ENCODE measurements at places on chromosomes 4 and X. TPM values are rescaled to one million over a fixed set of nuclear protein-coding genes. Genes with fewer than 3 reads are reported as not detected.

- DNase-seq = no peak
- H3K27ac ChIP-seq = no peak overlapping the region
- H3K27me3 ChIP-seq = no peaks in the 10 kb centered on the region
- no peak overlapping the region for H3K4me3 ChIP-seq
- H3K36me3 ChIP-seq = no peaks in the 10 kb centered on the region
- peaks cover 36% of the 10 kb centered on the region for H3K4me1 ChIP-seq
Measured at GRCh38 chrX:107707866-107708265, 67.7 kb downstream of the TSC22D3 start.

DNA sequence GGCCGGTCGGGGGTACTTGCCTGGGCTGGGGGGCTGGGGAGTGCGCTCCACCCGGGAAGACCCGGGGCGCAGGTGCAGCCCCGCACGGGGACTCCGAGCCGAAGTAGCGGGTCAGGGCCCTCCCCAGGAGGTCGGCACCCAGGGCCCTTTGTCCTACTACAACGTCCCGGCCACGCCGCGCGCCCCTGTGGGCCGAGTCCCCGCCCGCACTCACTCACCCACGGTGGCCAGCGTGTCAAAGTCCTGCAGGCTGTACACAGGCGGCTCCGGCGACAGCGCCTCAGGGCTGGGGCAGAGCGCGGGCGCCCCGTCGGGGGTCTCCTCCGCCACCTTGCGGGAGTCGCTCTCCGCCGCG, 602 bp downstream of the PRKX start:
- H3K36me3 ChIP-seq = no peaks in the 10 kb centered on the region
- peaks cover 30% of the 10 kb centered on the region for H3K4me1 ChIP-seq
- H3K27me3 ChIP-seq = no peaks in the 10 kb centered on the region
- peak overlapping the region; percentile 76 for H3K4me3 ChIP-seq
- H3K27ac ChIP-seq = peak overlapping the region; percentile 34

- no peak for DNase-seq
- H3K4me1 ChIP-seq = peaks cover 15% of the 10 kb centered on the region
- H3K27ac ChIP-seq = peak overlapping the region; percentile 90
Measured at GRCh38 chr4:94208266-94208665, 601 bp downstream of the SMARCAD1 start.

GRCh38 chrX:107725761-107726555, 49.6 kb downstream of the TSC22D3 start:
- H3K27me3 ChIP-seq = no peaks in the 10 kb centered on the region
- no peaks in the 10 kb centered on the region for H3K4me1 ChIP-seq
- H3K27ac ChIP-seq = no peak overlapping the region
- DNase-seq = no peak
- no peak overlapping the region for H3K4me3 ChIP-seq

Gene AADAT
- total RNA-seq = not detected

DNA sequence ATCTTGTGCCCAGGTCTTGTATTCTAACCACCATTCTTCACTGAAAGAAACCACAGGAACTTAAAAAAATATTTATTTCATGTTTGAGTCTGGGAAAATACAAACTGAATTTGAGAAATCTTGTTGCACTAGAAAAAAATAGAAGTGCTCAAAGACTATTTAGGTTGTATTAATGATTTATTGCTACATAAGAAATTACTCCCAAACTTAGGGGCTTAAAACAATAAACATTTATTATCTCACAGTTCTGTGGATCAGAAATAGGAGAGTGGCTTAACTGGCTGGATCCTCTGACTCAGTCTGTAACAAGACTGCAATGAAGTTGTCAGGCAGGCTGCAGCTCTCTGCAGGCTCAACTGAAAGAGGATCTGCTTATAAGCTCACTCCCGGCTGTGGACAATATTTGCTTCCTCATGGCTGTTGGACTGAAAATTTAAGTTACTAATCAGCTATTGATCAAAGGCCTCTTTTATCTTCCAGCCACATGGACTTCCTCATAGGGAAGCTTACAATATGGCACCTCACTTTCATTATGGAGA, 295.4 kb upstream of the FAM241A start:
- no peaks in the 10 kb centered on the region for H3K4me1 ChIP-seq
- no peak for DNase-seq
- no peak overlapping the region for H3K4me3 ChIP-seq
- no peak overlapping the region for H3K27ac ChIP-seq

DNA sequence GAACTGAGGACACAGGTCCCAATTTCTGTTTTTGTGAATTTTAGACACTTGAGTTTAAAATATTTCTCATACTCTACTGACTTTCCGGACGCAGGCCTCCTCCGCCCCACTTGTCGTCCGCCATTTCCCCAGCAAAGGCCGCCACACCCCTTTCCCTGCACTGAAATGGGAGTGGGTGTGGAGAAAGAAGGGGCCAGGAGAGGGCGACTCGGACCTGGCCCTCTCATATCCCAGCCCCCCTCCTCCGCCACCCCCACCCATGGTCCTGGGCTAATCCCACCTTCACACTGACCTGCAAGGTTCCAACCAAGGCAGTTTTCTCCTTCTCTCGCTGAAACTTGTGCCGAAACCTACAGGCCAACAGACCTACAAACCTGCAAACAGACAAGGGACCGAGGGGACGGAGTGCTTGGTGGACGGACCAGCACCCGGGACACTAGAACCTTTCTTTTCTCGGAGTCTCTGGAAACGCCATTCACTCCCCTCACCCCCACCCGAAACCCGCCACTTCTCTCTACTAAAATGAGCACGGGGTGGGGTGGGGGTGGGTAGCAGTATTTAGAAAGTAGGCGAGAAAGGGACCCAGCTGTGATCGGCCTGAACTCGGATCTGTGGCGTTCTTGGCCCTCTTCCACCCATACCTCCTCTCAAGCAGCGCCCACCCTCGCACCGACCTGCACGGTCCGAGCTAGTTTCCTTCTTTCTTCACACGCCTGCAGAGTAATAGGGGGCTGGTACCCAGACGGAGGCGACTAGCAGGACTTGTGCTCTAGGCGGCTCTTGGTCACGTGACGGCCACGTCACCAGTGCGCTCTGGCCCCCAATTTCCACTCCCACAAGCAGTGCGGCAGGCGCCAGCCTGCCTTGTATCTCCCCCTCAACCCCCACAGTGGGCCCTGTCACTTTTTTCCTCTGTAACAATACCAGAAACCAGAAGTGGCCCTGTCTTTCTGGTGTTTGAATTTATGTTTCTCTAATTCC, at the start of gene ARMCX6:
Gene ARMCX6, minus strand, starts transcription at position 790 of the 981 bp plus-strand sequence. CDS start 1,380 bp downstream, outside the sequence.
- H3K27ac ChIP-seq = peak within 1 kb of the TSS; percentile 41
- H3K36me3 ChIP-seq = no peaks in the 10 kb centered on the region
- peak within 1 kb of the TSS; percentile 77 for H3K4me3 ChIP-seq
- H3K27me3 ChIP-seq = no peaks in the 10 kb centered on the region
- DNase-seq = peak; percentile 45

DNA sequence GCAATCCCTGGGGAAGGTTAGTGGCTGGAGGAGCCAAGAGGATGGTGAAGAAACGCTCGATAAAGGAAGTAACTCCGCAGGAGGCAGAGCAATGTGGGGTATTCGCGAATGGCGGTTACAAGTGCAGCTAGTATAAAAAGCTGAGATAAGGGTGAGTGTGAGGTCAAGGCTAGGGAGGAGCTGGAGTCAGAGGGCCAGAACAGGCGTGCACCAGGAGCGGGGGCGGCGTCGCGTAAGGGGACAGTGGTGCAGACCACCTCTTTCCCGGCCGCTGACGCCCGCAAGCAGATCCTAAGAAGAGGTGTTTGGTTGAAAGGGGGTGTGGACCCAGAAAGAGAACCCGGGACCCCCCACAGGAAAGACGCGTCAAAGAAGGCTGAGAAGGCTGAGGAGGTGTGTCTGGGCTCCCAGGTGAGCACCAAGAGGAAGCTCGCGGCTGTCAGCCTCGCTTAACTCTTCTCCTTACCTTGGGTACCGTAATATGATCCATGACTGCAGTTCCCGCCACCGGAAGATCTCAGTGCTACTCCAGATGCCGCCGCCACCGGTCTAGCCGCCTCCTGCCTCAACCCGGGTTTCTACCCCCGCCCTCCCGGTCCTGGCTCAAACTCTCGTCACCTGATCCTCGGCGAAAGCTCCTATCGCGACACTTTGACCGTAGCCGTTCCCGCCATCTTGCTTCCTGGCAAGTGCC, at the start of gene MTMR8:
Gene MTMR8, minus strand, starts transcription at position 579 of the 694 bp plus-strand sequence. Its CDS starts 89 bp downstream, at position 490.
- peak; percentile 59 for DNase-seq
- no peaks in the 10 kb centered on the region for H3K27me3 ChIP-seq
- H3K4me3 ChIP-seq = peak within 1 kb of the TSS; percentile 85
- H3K4me1 ChIP-seq = peaks cover 17% of the 10 kb centered on the region
- no peaks in the 10 kb centered on the region for H3K36me3 ChIP-seq

Gene OTUD6A
- total RNA-seq = not detected

- H3K4me1 ChIP-seq = peaks cover 8% of the 10 kb centered on the region
- H3K36me3 ChIP-seq = no peaks in the 10 kb centered on the region
- H3K27ac ChIP-seq = no peak overlapping the region
- DNase-seq = no peak
- peaks cover 2% of the 10 kb centered on the region for H3K27me3 ChIP-seq
- H3K4me3 ChIP-seq = no peak overlapping the region
Measured at GRCh38 chr4:169079942-169080827, 70.1 kb upstream of the CBR4 start.

- no peak overlapping the region for H3K27ac ChIP-seq
- no peak overlapping the region for H3K4me3 ChIP-seq
- no peaks in the 10 kb centered on the region for H3K36me3 ChIP-seq
- no peak for DNase-seq
- no peaks in the 10 kb centered on the region for H3K27me3 ChIP-seq
- no peaks in the 10 kb centered on the region for H3K4me1 ChIP-seq
Measured at GRCh38 chr4:67035501-67035900, 509.8 kb downstream of the CENPC start.

- no peaks in the 10 kb centered on the region for H3K27me3 ChIP-seq
- H3K4me1 ChIP-seq = peaks cover 30% of the 10 kb centered on the region
Measured at GRCh38 chr4:109432203-109432602, 1.4 kb upstream of the SEC24B start.

DNA sequence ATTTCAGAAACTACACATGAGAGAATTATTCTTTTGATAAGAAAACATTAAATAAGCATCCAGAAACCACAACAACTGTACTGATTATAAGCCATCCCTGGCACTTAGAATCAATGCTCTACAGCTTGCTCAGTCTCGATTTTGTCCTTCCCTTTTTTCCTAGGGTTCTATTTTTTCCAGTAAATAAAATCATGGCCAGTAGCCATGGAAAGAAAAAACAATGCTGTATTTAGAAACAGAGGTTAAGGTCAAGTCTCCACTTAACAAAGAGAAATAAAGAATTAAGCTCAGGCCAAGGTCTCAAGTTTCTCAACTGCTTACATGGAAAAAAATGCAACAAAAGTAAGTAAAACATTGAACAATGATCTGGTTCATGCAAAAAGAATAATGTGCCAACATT, 38.7 kb upstream of the GRID2 start:
- no peak overlapping the region for H3K27ac ChIP-seq
- DNase-seq = no peak
- no peak overlapping the region for H3K4me3 ChIP-seq
- no peaks in the 10 kb centered on the region for H3K36me3 ChIP-seq
- no peaks in the 10 kb centered on the region for H3K4me1 ChIP-seq

DNA sequence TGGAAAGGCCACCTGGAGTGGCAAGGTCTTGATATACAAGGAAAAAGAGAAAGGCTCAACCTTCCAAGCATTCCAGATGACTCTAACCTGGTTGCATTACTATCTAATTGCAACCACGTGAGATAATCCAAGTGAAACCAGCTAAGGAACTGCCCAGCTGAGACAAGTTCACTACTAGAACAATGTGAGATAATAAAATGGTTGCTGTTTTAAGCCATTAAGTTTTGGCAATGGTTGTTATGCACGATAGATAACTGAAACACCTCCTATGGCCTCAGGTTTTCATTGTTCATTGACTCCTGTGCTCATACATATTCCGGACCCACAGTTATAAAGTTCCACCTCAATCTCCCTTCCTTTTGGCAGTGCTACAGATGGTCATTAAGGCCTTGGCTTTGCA, 9.2 kb upstream of the CXorf66 start:
- H3K27ac ChIP-seq = no peak overlapping the region
- peaks cover 3% of the 10 kb centered on the region for H3K27me3 ChIP-seq
- no peak overlapping the region for H3K4me3 ChIP-seq
- H3K4me1 ChIP-seq = no peaks in the 10 kb centered on the region
- DNase-seq = no peak
- no peaks in the 10 kb centered on the region for H3K36me3 ChIP-seq

DNA sequence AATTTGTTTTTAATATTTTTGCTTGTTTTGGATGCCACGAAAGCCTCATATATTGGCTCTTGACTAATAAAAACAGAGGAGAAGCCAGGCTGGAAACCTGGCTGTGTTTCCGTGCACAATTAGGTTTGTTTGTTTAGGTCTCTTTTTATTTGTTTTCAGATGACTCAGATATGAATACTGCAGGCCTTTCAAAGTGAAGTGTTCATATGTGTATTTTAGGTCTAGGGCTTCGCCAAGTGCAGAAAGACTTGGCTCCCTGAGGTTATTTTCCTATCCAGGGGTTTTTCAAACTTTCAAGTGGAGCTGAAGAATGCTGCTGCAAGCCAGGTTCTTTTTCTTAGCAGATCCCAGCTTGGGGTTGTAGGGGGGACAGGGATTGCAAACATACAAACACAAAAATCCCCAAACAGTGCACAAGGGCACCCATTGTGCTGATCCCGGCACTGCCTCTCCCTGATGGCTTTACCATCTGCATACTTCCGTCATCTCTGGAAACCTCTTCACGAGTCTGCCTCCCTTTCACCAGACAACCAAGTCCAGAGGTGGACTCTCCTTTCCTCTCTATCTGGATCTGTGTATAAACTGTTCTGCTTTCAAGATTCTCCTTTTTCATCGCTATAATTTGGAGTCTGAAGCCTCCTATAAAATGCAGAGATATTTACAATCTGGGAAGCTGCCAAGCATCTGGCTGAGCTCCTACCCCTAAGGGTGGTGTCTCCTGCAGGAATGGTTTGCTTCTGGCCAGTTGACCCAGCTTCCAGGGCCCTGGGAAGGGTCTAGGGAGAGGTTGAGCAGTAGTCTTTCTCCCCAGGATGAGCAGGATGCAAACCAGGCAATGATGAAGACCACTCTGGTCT, 108.6 kb downstream of the SMIM20 start:
- no peaks in the 10 kb centered on the region for H3K36me3 ChIP-seq
- DNase-seq = no peak
- no peak overlapping the region for H3K4me3 ChIP-seq
- peaks cover 3% of the 10 kb centered on the region for H3K4me1 ChIP-seq
- H3K27me3 ChIP-seq = peaks cover 4% of the 10 kb centered on the region

DNA sequence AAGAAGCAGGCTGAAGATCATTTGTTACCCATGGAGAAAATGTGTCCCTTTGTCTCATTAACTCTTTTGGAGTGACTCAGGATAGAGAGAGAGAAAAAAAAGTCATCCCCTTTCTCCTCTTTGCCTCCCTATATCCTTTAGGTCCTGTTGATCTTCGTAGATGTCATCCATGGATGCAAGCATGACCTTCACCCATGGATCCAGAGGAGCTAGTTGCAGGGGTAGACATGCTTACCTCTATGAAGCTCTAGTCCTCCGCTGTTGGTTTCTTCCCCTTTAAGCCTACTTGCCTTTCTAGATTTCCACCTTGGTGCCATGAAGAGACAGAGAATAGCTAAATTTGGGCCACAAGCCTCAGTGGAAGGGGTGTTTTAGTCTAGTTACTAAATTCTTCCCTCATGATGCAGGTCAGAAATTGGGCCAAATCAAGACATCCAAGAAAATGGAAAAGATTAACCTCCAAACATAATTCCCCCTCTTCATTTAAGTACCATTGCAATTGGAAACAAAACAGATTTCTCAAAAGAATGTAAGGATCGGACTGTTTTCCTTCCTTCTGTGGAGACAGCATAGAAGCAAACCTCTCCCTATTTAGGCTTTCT, 178.4 kb downstream of the TECRL start:
- no peaks in the 10 kb centered on the region for H3K4me1 ChIP-seq
- DNase-seq = no peak
- H3K27me3 ChIP-seq = no peaks in the 10 kb centered on the region
- no peak overlapping the region for H3K4me3 ChIP-seq
- H3K36me3 ChIP-seq = no peaks in the 10 kb centered on the region
